ENCODE measurements at places on chromosomes 12 and 14.

GRCh38 chr12:68375756-68376695 is 43.9 kb upstream of the MDM1 start:
- DNase-seq: peak; percentile 34

GRCh38 chr12:49838973-49839633 is 3.8 kb downstream of the BCDIN3D start:
- peak; percentile 57 for DNase-seq

GRCh38 chr12:105279460-105280056 is 43.6 kb upstream of the APPL2 start:
- peak; percentile 46 for DNase-seq

- DNase-seq: no peak
These were observed 647.0 kb upstream of the MGAT4C start for GRCh38 chr12:86903159-86903558.

DNA sequence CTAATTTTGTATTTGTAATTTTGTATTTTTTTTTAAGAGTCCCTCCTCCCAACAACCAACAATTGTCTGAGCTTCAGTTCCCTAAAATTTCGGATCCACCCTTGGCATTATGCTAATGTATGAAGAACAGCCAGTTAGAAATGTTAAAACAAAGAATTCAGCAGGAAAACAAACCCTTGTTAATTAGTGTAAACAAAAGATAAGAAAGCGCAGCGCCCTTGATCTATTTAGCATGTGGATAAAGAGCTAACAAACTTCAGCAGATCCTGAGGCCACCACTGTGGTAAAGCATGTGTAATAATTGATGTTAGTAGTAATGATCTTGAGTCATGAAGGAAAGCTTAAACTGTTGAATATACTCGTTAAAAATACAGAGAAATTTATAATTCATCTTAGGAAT is 199.8 kb downstream of the TMX1 start:
- DNase-seq: no peak

Measured in fibroblast of skin of back (primary cell).